ENCODE measurements at places on chromosomes 4 and X. TPM values are rescaled to one million over a fixed set of nuclear protein-coding genes. Genes with fewer than 3 reads are reported as not detected.
A peak's percentile ranks its signal among the peaks of the same experiment; 100 is the strongest.

DNA sequence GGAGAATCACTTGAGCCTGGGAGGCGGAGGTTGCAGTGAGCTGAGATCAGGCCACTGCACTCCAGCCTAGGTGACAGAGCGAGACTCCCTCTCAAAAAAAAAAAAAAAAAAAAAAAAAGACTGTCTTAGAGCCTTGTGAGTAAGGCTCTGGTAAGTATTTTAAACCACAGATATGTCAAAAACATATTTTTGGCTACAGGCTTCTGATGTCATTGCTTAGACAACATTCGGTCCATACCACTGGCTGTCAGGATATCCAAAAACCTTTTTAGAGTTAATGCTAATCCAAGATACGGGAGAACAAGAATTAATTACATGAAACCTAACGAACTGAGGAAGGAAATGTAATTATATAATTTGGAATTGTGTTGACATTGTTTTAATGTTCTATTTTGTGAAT, 999.5 kb upstream of the PABPC4L start:
- H3K4me1 ChIP-seq = no peaks in the 10 kb centered on the region
- H3K27ac ChIP-seq = no peak overlapping the region
- DNase-seq = peak; percentile 74
- H3K36me3 ChIP-seq = no peaks in the 10 kb centered on the region
- no peaks in the 10 kb centered on the region for H3K27me3 ChIP-seq

DNA sequence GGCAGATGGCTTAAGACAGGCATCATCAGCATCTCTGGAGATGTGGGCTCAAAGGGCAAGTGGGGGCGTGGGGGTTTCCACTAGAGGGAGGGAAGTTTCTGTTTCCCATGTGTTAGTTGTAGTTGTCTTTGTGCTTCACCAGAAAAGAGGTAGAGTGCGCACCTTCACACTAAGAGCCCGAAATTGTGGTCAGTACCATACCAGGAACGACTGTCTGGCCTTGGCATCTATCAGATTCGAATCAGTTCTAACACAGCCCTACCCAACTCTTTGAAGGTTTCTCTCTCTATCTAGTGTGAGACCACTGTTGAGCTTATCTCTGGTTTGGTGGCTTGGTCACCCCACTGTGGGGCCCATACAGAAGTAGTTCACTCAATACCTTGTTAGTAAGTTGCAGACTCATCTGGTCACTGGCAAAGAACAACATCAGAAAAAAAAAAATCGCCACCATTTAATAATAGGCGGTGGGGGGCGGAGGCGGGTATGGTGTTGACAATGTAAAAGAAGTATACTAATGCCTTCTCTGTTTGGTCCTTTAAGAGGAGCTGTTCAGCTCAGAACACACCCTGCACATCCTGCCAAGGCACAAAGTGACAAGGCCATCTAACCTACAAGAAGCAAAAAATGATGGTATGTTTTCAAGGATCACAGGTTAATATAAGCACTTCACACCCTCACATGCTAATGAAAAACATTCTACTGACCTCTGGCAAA, 71.1 kb downstream of the NYX start:
- no peak overlapping the region for H3K4me3 ChIP-seq
- DNase-seq = no peak
- peaks cover under 1% of the 10 kb centered on the region for H3K36me3 ChIP-seq
- no peak overlapping the region for H3K27ac ChIP-seq
- no peaks in the 10 kb centered on the region for H3K27me3 ChIP-seq

GRCh38 chr4:147525494-147526271, 44.8 kb downstream of the EDNRA start:
- H3K27ac ChIP-seq = no peak overlapping the region
- H3K4me1 ChIP-seq = no peaks in the 10 kb centered on the region
- no peaks in the 10 kb centered on the region for H3K36me3 ChIP-seq
- no peaks in the 10 kb centered on the region for H3K27me3 ChIP-seq

- no peaks in the 10 kb centered on the region for H3K4me1 ChIP-seq
- H3K27me3 ChIP-seq = no peaks in the 10 kb centered on the region
- H3K27ac ChIP-seq = no peak overlapping the region
- H3K36me3 ChIP-seq = no peaks in the 10 kb centered on the region
- no peak overlapping the region for H3K4me3 ChIP-seq
- DNase-seq = no peak
These were observed 38.4 kb downstream of the SAGE1 start for GRCh38 chrX:135931644-135932487.

DNA sequence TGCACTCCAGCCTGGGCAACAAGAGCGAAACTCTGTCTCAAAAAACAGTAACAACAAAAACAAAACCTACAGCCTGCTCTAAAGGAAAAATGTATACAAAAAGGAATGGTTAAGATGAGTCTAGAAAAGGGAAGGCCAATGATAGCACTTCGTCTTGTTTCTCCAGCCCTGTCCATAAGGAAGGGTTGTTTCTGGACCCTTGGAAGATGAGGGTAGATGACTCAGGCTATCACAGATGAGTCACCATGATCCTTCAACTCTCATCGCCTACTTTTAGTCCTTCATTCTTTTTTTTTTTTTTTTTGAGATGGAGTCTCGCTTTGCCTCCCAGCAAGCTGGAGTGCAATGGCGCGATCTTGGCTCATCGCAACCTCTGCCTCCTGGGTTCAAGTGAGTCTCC, 8.8 kb downstream of the PLA2G12A start:
- H3K27me3 ChIP-seq = no peaks in the 10 kb centered on the region
- H3K4me3 ChIP-seq = no peak overlapping the region
- no peaks in the 10 kb centered on the region for H3K36me3 ChIP-seq

Gene UGT8
- 7.7 TPM for total RNA-seq

Gene TMPRSS11B
- 0.27 TPM for total RNA-seq

Gene ITIH6
- total RNA-seq = not detected

Data from astrocyte (in vitro differentiated cells and primary cell).